ENCODE measurements at places on chromosomes 5 and 9. TPM values are rescaled to one million over a fixed set of nuclear protein-coding genes. Genes with fewer than 3 reads are reported as not detected.

The SEMA5A gene
- 38.2 TPM for polyA plus RNA-seq

The NRG2 gene
- polyA plus RNA-seq: 1.3 TPM

The GPR151 gene
- polyA plus RNA-seq: not detected

The C5orf58 gene
- polyA plus RNA-seq: not detected

The FEM1C gene
- 26.2 TPM for polyA plus RNA-seq

The CACNA1B gene
- polyA plus RNA-seq: 0.27 TPM

The SLC34A1 gene
- polyA plus RNA-seq: 178 TPM

The ACTL7A gene
- not detected for polyA plus RNA-seq

The FAM221B gene
- polyA plus RNA-seq: 0.19 TPM

The ZNG1A gene
- polyA plus RNA-seq: 33.3 TPM

The CFAP157 gene
- 4.6 TPM for polyA plus RNA-seq

The RGP1 gene
- polyA plus RNA-seq: 25.7 TPM

The CMYA5 gene
- polyA plus RNA-seq: 19.1 TPM

The IL5 gene
- polyA plus RNA-seq: not detected

The SYK gene
- 28.1 TPM for polyA plus RNA-seq

DNA sequence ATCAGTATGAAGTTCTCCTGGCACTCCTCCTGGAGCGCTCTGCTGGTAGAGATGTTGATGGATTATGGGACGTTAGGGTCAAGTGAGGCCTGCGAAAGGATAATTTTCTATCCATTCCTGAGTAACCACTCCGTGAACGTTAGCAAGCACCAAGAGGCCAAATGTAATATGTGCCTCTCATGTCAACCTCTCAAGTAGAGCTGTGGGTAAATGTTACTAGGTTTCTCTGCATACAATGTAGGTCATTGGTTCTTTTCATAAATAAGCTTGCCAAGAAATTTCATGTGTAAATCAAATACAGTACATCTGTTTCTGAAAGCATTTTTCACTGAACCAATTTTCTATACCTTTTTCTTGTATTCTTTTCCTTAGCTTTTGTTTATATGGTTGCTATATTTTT, 126.3 kb downstream of the KDM4C start:
- DNase-seq: no peak

GRCh38 chr5:67338421-67338820, 141.8 kb upstream of the CD180 start:
- no peak for DNase-seq

- no peak for DNase-seq
These were observed 161.4 kb upstream of the TRPC7 start for GRCh38 chr5:136526791-136527190.

DNA sequence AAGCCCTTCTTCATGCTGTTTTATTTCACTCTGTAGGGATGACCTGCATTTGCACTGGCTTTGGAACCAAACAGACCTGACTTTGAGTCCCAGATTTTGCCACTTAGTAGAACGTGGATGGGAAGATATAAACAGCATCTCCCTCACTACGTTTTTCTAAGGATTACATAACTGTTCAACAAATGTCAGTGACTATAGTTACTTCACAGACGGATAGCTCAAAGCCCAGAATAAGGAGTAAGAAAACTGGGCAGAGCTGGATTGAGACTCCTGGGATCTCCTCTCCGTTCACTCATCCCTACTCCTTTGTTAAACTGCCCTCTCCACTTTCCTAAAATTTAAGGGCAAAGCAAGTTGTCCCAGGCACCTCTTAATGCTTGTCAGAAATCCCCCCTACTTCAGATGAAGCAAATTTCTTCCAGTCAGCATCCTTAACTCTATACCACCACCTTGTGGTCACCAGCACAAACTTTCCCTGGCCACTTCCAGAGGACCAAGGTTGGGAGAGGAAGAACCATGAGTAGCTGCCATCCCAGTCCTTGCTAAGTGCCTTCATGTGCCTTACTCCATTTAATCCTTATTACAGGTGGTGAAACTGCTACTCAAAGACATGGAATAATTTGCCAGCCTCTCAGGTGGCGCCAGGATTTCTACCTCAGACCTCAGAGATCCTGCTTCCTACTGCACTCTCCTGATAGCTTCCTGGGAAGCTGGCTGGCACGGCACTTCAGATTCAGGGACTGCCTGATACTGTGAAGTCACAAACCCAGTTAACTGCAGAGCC, 38.4 kb downstream of the EGR1 start:
- DNase-seq: no peak

- DNase-seq: no peak
These were observed 2.2 kb downstream of the FAM219A start for GRCh38 chr9:34456151-34456550.

- DNase-seq: no peak
These were observed 24.3 kb downstream of the HMGCR start for GRCh38 chr5:75361310-75361709.

DNA sequence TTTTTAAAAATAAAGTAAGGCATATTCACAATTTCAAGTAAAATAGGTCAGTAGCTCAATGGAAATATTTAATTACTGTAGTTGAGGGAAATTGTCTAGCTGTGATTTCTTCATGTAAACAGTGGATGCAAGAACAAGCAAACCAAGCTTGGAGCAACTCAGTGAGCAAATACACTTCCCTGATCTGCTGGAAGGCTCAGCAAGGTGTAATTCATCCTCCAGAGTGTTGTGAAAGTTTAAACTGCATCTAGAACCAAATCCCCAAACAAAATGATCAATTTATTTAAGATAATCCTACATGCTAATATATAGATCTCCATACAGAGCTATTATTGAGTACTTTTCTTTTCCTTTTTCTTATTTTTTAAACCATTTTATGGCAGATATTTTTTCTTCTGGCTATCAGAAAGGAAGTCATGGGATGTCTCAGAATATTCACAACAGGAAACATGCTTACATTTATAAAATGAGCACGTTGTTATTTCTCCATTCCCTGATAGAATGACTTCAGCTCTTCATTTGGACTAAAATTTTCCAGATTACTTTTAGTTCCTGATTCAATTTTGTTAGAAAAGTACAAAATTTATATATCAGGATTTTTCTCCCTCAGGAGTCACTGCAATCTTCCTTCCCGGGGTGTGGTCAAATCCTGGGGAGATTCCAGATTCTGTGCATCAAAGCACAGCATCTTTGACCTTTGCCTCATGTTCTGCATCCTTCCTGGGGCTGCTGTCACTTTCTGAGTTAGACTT, 219.2 kb upstream of the ELL2 start:
- DNase-seq: no peak

- no peak for DNase-seq
These were observed 9.4 kb downstream of the IQGAP2 start for GRCh38 chr5:76412511-76412910.

DNA sequence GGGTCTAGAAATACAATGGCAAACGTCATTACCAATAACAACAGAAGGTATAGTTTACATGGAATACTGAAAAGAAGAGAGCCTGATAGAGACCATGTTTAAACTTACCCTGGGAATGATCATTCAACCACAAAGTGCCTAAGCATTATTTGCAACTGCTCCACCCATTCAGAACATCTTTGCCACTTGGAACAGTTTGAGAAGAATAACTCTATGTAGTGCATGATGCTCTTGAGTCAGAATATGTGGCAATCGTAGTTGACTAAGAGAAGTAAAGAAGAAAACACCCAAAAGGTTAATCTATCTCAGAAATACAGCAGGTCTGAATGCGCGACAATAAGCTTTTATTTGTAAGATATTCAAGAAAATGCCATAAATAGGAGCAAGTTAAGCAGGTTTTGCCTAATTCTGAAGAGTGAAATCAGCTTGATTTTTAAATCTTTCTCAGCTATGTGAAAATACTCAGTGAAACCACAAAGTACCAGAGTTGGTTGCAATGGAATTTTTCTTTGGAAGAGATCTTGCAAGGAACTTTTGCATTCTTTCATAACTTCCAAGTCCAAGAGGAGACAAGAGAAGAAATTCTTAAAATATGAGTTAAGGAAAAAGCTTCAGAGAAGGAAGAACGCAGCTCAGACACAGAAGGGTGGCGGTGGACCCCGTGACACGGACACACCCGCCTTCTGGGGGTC, 64.3 kb downstream of the HABP4 start:
- DNase-seq: no peak

DNA sequence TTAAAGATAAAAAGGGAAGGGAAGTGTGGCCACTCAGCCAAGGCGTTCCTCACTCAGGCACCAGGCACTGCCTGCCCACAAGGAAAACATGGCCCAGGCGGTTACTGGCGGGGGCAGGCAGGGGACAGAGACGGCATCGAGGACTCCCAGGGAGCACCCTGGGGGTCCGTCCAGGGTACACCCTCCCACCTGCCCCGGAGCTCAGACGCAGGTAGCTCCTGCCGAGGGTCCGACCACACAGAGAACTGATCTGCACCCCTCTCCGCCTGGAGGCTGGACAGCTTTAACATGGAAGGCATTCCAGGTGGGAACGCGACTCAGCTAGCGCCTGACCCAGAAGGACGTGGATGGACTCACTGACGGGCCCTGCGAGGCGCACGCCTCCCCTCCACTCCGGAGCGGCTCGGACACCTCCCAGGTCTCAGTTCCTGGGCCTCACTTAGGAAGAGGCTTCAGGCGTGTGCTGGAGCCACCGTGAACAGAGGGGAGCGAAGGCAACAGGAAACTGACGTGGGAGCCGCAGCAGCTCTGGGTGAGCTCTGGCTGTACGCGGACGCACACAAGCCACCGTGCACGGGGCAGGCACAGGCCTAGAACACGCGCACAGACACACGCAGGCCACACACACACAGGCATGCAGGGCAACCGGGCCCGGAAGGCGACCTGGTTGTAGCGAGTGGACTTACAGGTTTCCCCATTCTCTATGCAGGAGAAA, 47.5 kb downstream of the NKD2 start:
- DNase-seq: no peak

Data from left renal pelvis (tissue), 4 donors.